Renal cortical epithelial cell (primary cell): ENCODE measurements at places on chromosomes 7 and 10. TPM values are rescaled to one million over a fixed set of nuclear protein-coding genes. Genes with fewer than 3 reads are reported as not detected.

DNA sequence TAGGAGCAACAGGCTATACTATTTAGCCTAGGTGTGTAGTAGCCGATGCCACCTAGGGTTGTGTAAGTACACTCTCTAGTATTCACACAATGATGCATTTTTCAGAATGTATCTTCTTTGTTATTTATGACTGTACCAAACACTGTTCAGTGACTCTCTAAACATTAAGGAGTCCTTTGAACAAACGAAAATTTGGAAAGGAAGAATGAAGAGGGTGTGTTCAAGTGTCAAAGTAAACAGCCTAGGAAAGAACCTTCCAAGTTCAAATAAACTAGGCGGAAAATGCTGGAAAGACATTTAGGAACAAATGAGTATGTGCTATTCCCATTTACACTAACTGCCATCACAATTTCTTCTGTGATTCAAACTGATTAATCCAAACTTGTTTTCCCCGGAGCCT, 142.4 kb downstream of the CHCHD3 start:
- DNase-seq, result no peak

DNA sequence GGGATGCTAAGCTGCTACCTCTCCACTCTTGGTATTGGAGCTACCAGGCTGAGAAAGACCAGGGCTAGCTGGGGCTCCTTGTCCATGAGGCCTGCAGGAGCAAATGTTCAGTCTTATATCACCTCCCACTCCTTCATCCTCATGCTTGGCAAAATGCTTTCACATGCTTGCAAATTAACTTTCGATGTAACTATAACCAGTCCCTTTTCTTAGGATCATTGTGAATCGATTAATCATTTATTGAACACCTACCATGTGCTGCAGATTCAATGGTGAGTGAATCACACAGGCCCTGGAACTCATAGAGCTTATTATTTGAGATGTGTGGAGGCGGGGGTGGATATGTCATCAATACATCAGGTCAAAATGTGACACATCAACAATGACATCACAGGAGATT, 138.6 kb downstream of the EMX2 start:
- DNase-seq, result peak; percentile 83

DNA sequence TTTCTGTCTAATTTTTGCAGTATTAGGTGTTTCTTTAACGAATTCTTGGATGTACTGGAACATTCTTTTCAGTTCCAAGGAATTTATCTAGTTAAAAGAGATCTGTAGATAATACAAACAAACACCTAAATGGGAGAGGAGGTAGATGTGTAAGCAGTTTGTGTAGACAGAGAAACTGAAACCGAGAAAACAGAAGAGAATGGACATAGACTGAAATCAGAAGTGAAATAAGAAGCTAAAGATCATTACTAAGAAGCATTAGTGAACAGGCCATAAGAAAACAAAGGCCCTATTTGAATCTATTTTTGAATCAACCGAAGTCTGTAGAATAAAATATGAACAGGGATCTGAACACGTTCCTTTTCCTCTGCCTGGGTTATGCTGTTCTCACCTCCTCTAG, 26.5 kb upstream of the TMEM229A start:
- no peak for DNase-seq

DNA sequence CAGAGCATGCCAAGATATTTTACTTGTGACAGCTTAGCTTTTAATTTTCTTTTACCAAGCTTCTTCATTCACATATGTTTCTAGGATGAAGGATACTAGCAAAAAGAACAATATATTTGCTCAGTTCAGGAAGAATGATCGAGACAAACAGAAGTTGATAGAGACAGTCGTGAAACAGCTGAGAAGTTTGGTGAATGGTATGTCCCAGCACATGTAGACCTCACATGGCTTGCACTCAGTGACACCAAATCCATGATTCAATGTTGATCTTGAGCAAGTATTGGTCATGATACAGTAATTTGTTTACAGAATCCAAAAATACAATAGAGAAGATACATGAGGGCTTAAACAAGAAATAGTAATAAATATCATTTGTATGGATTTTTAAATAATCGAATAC, 2.5 kb upstream of the CYP26C1 start:
- DNase-seq, result no peak

GRCh38 chr10:131933696-131934086, 32.9 kb downstream of the PPP2R2D start:
- no peak for DNase-seq

DNA sequence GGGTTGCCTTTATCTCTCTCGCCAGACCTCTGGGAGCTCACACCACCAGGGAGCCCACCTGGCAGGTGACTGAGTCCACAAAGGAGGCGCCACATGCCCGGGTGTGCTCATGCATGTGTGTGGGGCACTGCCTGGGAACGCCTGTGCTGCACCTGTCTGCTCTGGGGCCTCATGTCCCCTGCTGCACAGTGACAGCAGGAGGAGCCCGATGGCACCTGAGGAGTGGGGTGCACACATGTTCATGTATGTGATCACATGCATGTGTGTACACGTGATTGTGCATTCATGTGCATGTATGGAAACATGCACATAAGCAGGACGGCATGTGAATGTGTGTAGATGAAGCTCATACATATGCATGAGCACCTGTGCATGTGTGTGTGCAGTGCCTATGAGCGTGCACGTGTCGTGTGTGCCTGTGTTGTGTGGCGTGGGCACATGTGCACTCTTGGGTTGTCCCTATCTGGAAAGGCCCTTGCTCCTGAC, 22.0 kb downstream of the YKT6 start:
- no peak for DNase-seq

DNA sequence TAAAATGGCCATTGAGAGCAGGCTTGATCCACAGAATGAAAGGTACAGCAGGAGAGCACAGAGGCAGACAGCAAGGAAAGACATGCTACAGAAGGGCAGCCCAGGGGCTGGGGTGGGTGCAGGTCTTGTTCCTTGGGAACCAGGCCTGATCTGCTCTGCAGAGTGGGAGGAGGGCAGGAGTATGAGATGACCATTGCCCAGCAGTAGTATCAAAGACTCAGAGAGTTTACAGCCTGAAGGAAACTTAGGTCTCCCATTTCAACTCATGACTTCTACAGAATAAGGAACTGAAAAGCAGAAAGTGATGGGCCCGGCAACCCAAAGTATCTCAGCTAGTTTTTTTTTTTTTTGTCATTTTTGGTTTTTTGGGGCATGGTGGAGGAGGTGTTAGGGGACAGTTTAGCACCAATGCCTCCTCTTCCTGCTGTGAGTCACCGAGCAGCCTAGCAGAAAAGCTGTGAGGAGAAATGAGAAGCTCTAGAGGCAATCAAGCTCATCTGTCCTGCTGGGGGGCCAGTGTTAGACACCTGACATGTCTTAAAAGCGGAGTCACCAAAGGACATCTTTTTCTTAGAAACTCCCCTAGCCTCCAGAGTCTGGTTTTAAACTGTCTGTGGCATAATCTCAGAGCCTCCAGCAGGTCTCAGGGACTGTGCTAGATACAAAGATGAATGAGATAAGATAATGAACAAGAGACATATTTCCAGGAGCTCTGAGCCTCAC, 34.3 kb upstream of the HERPUD2 start:
- no peak for DNase-seq

DNA sequence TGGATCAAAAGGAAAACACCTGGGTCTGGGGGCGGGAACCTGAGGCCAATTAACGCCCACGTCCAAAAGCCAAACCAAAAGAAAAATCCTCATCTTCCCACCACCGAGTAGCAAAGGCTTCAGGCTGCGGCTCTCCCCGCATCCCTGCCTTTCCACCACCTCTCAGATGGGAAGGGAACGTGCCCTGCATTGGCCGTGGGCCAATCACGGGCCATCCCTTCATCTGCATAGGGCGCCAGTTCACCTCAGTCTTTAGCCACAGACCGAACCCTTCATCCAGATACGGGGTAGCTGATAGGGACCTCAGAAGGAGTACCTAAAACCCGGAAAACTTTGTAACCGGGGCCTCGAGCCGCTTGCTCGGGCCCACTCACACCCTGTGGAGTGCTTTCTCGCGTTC, 626 bp downstream of the PRPF18 start:
- no peak for DNase-seq

DNA sequence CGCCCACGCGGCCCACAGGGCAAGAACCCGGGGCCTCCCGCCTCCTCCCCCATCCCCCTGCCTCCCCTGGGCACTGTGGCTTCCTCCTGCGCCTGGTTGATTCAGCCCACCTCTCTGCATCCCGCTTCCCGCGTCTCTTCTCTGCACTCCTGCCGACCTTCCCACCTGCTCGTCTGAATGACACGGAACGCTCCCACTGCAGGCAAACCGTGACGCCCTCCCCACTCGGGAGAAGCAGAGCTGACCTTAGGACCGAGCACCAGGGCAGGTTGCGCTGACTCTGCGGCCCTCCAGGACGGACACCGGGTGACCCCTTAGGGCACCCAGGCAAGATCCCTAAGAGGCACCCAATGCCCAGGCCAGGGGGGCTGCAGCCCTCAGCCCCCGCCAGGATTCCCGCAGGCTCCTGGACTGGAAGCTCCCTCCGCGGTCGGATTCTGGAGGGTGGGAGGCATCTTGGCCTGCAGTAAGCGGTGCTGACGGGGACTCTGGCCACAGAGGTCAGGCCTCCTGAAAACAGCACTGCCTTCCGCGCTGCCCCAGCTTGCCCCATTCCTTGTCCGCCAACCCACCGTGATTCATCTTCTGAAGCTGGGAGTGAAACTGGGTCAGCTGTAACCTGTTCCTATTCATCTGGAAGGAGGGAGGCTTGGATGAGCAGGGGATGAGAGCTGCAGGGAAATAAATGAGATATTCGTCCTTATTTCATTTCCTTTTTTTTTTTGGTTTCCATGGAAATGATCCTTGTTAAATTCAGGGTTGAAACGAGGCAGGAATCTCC, 990 bp downstream of the CALML3 start:
- DNase-seq, result peak; percentile 82

DNA sequence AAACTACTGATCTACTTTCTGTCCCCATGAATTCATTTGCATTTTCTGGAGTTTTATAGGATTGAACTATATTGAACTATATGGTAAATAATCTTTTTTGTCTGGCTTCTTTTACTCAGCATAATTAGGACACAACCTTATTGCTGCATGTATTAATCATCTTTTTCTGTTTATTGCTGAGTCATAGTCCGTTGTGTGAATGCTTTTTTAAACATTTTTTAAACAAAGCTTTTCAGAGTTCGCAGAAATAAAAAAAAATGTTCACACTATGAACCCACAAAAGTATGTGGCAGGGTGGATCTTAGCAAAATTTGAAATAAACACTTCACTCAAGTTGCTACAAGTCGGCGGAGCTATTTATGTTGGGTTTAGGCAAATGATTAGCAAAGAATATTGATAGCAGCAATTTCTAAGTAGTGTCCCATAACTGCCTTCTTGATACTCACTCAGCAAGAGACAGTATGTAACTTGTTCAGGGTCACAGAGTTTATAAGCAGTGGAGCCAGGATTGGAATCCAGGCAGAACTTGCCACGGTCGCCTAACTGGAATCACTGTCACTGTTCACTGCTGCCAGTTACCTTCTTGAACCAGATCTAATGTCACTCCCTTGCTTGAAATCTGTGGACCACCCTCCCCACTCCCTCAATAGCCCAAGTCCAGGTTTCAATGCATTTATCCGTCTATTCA, 5.6 kb downstream of the CH25H start:
- no peak for DNase-seq

- DNase-seq, result no peak
Observed at GRCh38 chr10:46217752-46218453, 68.9 kb upstream of the ANTXRL start.

DNA sequence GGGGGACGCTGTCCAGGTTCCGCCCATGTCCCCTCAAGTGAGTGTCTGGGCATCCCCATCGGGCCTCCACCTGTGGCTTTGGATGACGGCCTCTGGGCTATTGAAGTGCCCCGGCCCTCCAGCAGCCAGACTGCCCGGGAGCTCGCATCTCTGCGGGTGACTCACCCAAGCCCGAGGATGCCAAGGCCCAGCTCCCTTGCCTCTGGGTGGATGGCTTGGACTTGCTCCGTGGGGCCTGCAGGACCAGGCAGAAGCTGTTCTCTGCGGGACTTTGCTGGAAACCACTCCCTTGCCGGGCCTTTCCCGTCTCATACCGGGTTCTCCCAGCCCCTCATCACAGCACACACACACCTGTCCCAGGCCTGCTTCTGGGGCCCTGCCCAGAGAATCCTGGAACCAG, 22.4 kb downstream of the DPYSL4 start:
- DNase-seq, result no peak

DNA sequence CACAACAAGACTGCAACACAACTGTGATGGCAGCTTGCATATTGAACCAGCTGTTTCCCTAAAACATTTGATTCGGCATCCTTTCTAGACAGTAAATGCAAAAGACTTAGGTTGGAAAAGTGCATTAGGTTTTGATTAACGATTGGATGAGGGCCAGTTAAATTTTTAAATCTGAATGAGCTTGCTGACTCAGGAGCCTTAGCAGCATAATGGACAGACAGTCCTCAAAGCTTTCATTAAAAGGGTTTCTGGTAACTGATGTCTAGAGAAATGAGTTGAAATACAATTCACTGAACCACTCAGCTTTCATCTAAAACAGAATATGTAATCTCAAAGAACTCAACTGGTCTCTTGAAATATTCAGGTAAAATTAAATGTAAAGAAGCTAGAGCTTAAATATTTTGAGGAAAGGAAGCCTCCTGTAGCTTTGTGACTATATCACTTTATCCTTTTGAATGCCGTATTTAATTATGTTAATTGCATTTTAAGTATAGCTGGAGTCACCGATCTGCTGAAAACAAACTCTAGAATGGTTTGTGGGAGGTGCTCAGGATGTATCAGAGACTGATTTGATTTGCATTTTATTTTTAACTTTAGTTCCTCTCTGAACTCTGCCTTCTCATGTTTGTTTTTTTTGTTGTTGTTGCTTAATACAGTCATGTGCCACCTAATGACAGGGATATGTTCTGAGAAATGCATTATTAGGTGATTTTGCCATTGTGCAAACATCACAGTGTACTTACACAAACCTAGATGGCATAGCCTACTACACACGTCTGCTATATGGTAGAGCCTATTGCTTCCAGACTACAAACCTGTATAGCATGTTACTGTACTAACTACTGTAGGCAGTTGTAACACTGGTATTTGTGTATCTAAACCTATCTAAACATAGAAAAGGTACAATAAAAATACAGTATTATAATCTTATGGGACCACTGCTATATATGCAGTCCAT, 29.2 kb upstream of the ATRNL1 start:
- peak; percentile 18 for DNase-seq

- no peak for DNase-seq
Observed at GRCh38 chr10:27235706-27236105, 4.9 kb downstream of the ACBD5 start.

DNA sequence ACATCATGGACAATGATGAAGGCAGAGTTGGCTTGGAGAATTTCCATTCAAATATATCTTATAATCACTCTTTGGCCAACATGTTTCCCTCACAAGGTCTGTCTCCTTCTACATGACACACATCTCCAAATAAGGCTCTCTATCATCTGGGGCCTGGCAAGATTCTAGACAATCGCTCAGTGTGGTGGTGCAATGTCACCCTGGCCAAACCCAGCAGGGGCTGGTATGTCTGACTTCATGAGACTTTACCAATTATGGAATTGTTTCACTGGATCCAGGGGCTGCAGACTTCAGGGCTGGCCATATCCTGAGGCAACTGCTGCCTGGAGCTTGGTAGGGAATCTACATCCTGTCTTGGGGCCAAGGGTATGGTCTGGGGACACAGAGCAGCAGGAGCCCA, 319.0 kb downstream of the PLXNA4 start:
- DNase-seq, result no peak

The CPA4 gene
- 4.7 and 22.7 TPM in 2 replicates for total RNA-seq

The SEMA4G gene
- total RNA-seq, result 0.69 and 7.0 TPM in 2 replicates

The GBX1 gene
- total RNA-seq, result not detected in 2 replicates

The SAP25 gene
- not detected in 2 replicates for total RNA-seq

The DNAJB6 gene
- 121 and 200 TPM in 2 replicates for total RNA-seq

The SKAP2 gene
- total RNA-seq, result 24.3 and 65.2 TPM in 2 replicates
